AG20443 (cell line): ENCODE measurements at places on chromosomes 1 and 21.

GRCh38 chr1:222000131-222000530 is 258.2 kb upstream of the DUSP10 start:
- no peak for DNase-seq

- no peak for DNase-seq
These were observed 13.6 kb upstream of the RGS4 start for GRCh38 chr1:163055531-163055930.

- no peak for DNase-seq
These were observed 326.2 kb upstream of the PLXNA2 start for GRCh38 chr1:208570362-208570761.

- no peak for DNase-seq
These were observed 8.0 kb upstream of the SVBP start for GRCh38 chr1:42825036-42825851.

GRCh38 chr21:33700491-33700890 is 58.2 kb downstream of the ITSN1 start:
- DNase-seq: no peak

- no peak for DNase-seq
These were observed 1.4 kb upstream of the MDM4 start for GRCh38 chr1:204514828-204515227.

GRCh38 chr1:203410182-203410900 is 59.4 kb upstream of the FMOD start:
- no peak for DNase-seq

DNA sequence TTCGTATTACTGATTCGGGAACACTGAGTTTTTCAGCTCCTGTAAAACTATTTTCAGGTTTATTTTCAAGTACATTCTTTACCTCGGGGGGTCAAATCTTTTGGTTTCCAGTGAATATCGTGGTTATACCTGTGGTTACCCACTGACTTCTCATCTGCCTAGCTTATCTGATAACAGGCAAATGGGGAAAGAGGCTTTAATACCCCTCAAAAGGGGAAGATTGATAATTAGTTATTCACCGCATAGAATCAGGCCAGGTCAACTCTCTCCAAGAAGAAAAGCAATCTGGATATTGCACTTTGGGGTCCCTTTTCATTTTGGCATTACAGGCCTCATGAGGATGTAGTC is 23.0 kb downstream of the RUNX1 start:
- no peak for DNase-seq

DNA sequence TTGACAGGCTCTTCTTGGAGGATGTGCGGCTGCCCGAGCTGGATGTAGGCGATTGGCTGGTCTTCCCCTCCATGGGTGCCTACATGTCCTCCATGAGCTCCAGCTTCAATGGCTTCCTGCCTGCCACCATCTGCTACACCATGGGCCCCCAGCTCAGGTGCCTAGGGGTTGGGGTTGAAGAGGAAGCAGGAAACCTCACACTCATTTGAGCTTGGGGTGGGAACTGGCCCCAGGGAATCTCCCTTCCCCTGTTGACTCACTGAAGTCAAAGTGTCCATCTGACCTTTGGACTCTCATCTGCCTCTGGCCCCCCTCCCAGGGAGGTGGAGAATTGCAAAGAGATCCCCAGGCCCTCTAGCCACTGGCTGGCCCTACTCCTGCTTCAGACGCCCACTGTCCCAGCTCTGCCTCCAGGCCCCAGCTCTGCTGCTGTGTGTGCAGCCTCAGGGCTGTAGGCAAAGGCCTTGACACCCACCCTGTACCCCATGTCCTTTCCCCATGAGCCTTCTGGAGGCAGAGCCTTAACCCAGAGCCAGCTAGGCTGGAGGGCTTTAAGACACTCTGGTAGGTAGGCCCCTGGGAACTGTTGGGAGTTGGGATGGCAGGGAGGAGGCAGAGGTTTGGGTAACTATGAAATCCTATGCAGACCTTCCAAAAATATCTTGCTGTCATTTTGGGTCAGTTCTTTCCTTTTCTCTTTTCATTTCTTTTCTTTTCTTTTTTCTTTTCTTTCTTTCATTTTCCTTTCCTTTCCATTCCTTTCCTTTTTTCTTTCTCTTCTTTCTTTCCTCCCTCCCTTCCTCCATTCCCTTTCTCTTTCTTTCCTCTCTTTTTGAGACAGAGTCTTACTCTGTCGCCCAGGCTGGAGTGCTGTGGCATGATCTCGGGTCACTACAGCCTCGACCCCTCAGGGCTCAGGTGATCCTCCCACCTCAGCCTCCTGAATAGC is 66.9 kb upstream of the TINAGL1 start:
- no peak for DNase-seq

- peak; percentile 83 for DNase-seq
These were observed 35.8 kb downstream of the LDLRAD1 start for GRCh38 chr1:53982034-53982762.

DNA sequence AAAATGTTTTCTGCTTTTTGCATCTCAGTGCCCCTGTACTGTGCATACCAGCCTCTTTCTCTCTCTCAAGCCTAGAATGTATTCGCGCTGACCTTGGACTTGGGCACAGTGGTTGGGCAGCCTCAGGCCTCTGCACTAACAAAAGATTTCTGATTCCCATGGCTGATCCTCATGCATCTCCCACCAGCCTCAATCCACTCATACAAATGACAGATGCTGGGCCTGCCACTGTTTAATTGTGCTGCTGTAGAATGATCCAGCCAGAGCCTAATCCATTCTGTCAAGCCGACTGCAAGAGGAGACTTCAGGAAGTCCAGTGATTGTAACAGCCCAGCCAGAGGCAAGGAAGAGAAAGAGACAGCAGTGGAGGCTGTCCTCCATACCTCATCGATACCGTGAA is 180.8 kb downstream of the ASTN1 start:
- no peak for DNase-seq

DNA sequence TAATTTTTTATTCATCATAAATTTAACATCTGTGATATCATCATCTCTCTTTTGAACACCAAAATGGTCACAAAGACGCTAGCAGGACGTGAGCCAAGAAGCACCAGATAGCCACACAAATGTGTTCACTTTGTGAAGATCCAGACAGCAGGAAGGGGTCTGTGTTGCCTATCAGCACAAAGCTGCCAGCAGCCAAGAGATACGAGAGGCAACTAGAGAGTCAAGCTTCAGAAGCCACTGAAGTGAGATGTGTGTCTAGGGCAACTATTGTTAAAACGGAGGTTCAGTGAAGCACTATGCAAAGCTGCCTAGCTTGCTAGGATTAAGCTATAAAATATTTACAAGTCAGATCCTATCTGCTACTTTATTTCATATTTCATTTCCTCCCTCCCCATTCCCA is 45.3 kb downstream of the NDC1 start:
- no peak for DNase-seq

- DNase-seq: no peak
These were observed 15.1 kb downstream of the THBS3 start for GRCh38 chr1:155192346-155193274.

DNA sequence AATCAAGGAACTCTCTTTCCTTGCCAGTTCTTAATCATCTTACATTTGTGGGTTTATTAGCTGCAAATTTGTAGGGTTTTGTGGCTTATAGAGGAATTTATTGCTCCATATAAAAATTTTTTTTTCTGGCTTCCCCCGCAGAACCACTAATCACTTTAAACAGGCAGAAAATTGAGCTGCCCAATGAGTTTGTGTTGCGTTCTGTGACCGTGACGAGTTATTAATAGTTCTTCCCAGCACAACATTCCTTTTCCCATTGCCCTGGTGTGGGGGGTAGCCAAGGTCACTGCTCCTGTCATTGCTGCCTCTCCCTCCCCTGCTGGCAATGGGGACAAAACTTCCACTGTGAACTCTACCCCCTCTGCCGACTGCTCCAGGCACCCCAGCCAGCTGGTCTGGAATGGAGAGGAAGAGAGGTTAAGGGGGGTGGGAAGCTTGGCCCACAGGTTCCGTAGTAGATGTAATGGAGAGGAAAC is 55.1 kb downstream of the UBE2T start:
- peak; percentile 70 for DNase-seq

DNA sequence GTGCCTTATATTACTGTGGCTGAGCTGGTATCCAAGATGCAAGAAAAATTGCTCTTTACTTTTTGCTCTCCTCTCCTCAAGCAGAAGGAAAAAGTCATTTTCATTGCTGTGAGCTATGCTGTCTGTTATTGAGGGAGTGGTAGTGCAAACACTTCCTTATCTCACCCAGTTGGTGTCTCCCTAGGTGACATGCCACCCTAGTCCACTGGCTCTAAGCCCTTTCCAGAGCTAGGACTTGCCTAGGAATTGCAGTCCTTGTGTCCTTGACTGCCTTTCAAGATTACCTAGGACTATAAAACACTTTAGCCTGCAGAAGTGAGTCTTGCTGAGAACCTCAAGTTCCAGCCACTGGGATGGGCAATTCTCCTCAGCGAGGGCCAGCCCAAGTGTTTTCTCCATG is 458.3 kb downstream of the MRPL39 start:
- DNase-seq: no peak

GRCh38 chr1:98702976-98703375 is 41.5 kb downstream of the SNX7 start:
- peak; percentile 63 for DNase-seq

- no peak for DNase-seq
These were observed 1.1 kb upstream of the PRRX1 start for GRCh38 chr1:170662561-170663403.

DNA sequence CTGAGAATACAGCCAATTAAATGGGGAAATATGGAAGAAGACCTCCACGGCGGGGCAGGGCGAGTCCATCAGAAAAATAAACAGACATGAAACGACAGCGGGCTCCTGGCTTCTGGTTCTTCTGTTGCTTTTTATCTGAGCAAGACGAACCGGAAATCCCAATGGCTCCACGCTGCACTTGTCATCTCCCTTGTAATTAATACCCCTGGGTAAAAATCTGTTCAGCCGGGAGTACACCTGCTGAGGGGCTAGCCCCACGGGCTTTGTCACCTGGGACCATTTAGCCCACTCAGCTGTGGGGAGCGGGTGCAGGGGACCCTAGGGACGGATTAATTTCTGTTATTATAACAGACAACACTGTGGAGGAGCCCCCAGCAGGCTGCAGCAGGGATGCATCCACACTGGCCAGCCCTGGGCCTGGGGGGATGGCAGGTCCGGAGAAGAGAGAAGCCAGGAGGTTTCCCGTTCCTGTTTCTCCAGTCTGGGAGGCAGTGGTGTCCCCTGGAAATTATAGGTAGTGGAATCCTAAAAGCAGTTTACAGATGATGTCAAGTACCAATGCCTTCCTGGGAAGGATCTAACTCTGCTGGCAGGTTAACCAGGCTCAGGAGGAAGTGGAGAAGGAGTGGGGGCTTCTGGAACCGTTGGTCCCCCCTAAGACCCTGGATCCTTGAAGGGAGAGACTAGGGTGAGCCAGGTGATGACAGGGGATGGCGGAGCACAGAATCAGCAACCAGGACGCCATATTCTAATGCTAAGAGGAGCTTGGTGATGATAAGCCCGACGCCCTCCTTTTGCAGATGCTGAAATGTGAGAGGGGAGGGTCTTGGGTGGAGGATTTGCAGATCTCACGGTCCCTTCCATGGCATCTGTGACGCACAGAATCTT is 566.1 kb downstream of the PTPRU start:
- peak; percentile 7 for DNase-seq

DNA sequence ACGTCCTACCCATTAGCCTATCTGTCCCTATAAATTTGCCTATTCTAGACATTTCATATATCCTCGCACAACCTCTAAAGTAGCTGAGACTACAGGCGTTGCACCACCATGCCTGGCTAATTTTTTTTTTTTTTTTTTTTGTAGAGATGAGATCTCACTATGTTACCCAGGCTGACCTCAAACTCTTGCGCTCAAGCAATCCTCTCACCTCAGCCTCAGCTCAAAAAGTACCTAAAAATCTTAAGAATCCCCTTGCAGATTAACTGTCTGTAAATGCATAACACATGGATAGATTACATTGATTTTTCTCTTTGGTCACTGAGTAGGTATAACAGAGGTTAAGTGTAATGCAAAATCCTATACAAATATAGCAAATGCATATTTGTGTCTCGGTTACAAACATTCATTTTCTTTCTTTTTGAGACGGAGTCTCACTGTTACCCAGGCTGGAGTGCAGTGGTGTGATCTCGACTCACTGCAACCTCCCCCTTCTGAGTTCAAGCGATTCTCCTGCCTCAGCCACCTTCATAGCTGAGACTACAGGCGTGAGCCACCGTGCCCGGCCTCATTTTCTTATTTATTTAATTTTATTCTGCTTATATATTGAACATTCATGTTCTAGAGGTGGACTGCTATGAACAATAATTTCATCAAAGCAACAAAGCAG is 2.3 kb downstream of the HORMAD1 start:
- no peak for DNase-seq

GRCh38 chr1:174008269-174008668 is 13.9 kb downstream of the RC3H1 start:
- DNase-seq: no peak

- no peak for DNase-seq
These were observed 188.4 kb downstream of the RRAGC start for GRCh38 chr1:38671221-38671620.

DNA sequence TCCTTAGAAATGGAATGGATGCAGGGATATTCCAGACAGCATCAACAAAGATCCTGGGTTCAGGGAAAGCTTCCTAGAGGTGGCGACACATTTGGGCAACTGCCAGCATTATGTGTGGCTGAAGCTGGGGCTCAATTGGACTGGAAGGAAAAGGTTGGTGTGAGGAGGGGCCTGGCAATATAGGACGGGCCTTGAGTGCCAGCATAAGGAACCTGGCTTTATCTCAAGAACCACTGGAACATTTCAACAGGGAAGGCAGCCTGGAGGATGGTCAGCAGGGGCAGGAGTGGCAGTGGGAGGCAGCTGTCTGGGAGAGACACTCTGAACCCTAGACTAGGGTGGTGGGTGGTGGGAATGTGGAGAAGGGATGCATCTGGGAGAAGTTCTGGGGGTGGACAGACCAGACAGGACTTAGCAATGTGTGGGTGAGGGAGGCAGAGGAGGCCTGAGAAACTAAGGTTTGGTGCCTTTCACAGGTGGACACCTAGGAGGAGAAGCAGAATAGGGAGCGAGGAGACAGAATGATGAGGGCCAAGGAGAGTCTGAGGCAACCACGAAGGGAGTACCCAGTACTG is 3.5 kb downstream of the SH3BGRL3 start:
- no peak for DNase-seq

GRCh38 chr1:9080705-9081291 is 11.4 kb upstream of the SLC2A5 start:
- no peak for DNase-seq

DNA sequence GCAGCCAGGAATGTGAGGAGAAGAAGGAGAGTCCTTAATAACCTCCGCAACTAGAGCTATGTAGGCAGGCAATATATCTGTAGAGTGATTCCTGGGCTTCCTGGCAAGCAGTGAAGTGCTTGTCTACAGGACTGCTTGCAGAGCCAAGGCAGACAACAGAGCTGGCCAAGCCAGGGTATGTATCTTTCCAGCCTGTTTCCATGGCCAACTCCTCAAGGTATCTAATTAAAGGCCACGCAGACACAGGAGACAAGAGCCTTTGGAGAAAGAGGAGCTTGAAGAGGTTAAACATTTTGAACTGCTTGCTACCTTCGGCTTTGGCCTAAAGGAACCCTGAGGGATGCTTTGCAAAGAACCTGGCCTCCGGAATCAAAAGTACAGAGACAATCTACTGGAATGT is 137.4 kb downstream of the PIGK start:
- DNase-seq: no peak
